ENCODE measurements at places on chromosomes 5 and 9.

DNA sequence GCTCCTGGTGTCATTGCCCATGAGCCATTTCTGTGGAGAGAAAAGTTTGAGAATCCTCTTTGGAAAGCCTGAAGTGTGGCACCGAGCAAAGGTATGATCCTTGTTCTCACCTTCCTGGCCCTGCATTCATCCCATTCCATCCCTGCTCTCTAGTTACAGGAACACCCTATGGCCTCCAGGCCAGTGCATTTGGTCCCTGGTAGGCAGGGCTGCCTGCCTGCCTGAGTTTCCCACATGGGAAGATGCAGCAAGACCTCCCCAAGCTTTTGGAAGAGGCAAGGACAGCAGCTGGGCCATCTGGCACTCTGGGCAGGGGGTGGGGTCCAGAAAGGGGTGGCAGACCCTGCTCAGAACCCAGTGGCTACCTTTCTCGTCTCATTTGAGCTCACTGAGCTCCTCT lies 24.5 kb downstream of the IGIP start:
- no peak for DNase-seq

DNA sequence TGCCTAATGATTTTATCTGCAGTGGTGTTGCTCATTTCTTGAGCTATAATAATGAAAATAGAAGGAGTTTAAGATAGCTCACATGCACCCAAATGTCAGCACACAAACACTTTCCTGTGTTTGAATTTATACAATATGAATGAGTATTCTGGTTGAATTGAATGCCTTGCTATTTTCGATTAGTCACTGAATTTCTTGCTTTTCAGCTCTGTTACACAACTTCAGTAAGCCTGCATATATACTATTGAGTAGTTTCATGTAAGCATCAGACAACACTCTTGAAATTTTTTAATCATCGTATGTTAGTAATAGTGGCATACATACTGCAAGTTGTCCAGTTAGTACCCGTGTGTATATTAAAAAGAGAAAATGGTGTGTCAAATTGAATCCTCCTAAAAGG lies 281.5 kb upstream of the GRIA1 start:
- no peak for DNase-seq

DNA sequence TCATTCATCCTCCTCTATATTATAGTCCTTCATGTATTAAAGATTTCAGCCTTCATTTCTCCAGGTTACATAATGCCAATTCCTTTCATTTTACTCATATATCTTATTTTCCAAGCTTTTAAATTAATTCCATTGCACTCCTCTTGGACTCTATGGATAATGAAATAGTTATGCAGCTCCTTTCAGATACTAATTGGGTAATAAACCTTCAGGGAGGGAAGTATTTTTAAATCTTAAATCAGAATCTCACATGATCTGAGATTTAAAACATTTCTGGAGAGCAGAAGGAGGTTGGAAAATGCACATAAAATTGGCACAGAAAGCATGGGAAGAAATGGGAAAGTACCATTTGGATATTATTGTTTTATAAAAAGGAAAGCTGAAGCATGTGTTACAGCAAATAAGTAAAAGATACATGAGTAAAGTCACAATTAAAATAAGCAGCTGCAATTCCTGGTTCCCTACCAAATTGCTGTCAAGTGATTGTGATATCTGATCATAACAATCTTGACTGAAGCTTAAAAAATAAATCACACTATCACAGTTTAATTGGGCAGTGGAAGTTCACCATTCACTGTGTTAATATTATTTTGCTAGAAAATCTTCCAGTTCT lies 257.9 kb upstream of the NREP start:
- no peak for DNase-seq

DNA sequence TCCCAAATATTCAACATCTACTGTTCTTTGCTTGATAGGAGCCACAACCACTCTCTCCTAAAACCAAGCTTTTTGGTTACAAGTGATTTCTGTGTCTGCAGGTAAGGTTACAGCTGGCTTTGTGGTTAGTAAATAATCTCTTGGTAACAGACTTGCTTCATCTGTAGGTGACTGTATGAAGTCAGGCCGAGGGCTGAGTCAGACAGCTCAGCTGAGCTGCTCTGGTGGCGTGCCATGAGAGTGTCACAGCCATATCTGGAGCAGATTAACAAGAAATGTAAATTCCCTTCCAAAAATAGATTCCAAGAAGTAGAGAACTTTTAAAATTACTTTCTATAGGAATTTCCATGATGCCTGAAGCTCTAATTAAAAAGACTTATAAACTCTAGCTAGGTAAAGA lies 23.7 kb upstream of the TAS2R1 start:
- no peak for DNase-seq

GRCh38 chr5:94830520-94830919 lies 212.1 kb downstream of the SLF1 start:
- DNase-seq = no peak

DNA sequence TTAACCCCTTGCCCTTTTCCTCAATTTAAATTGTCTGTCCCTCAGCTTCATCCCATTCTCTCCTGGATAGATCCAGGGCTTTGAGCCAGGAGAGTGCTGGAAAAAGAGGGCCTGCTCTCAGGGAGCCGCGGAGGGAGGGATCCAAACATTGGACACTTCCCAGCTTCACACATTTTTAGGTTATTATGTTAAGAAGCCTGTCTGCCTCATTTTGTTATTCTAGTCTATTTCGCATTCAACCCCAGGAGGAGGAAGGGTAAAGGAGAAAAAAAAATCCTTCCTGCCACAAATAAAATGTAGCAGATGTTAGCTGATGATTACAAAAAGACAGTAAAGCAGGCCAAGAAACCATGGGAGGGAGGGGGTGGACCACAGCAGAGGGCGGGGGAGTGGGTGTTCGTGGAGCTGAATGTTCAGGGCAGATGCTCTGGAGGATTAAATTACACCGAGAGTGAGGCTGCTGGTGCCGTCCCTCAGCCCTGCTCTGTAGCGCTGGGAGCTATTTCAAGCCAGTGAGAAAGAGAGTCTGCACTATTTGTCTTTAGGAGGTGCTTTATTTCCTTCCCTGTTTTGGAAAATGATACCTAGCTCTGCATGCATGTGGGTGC lies 60.6 kb upstream of the ZFR start:
- no peak for DNase-seq

DNA sequence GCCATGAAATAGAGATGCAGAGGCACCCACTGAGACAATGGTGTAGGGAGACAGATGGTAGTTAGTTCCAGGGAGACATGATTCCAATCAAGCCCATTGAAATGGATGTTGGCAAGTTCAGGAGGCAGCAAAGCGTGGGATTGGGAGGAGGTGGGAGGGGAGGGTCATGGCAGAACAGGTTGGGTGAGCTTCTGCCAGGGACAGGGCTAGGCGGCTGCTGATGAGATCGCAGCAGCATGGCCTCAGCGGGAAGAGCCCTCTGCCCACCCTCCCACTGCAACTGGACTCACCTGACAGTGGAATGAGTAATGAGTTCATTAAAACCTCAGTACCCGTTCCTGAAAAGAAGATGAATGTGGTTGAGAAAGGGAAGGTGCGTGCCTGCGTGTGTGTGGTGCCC lies 418.2 kb downstream of the CDK5RAP2 start:
- DNase-seq = no peak

- DNase-seq = no peak
These were observed 388.0 kb upstream of the IRX2 start for GRCh38 chr5:3139499-3139931.

GRCh38 chr5:69043655-69043996 lies 50.2 kb upstream of the SLC30A5 start:
- no peak for DNase-seq

DNA sequence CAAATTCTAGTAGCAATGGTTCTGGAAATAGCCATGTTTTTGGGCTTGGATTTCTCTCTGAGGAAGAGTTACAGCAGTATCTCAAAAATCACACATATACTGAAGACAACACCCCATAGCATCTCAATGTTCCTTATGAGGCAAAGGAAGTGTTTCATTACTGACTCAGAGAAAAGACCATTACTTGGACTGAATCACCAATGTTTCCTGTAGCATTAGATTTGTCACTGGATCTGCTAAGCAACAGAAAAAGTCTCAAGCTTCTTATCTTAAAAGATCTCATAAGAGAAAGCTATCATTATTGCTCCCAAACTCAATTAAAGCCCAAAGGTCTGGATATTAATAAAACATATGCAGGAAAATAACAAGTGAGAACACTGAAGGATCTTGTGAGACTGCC lies 272.4 kb downstream of the ADAMTS6 start:
- DNase-seq = no peak

GRCh38 chr9:15553528-15553898 lies 670 bp downstream of the CCDC171 start:
- no peak for DNase-seq

- no peak for DNase-seq
These were observed 19.0 kb downstream of the C9orf57 start for GRCh38 chr9:72041369-72041768.

DNA sequence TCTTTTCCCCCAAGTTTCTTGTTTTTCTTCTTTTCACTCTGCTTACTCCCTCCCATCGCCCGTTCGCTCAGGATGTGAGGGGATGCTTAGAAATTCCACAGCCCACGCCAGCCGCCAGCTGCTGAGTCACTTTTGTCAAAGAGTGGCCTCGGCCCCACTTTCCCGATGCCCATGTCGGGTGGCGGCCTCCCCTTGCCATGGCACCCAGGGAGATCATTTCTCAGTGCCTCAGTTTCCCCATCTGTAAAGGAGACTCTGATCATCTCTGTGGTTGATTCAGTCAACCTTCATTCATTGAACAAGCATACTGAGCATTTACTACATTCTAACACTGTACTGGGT lies 353 bp upstream of the PDGFRB start:
- DNase-seq = no peak

- DNase-seq = no peak
These were observed 39.6 kb upstream of the SLC6A19 start for GRCh38 chr5:1161833-1162229.

- DNase-seq = no peak
These were observed 339.9 kb downstream of the ADGRV1 start for GRCh38 chr5:90898326-90899013.

- DNase-seq = no peak
These were observed 372.4 kb downstream of the SEMA5A start for GRCh38 chr5:9173281-9174048.

DNA sequence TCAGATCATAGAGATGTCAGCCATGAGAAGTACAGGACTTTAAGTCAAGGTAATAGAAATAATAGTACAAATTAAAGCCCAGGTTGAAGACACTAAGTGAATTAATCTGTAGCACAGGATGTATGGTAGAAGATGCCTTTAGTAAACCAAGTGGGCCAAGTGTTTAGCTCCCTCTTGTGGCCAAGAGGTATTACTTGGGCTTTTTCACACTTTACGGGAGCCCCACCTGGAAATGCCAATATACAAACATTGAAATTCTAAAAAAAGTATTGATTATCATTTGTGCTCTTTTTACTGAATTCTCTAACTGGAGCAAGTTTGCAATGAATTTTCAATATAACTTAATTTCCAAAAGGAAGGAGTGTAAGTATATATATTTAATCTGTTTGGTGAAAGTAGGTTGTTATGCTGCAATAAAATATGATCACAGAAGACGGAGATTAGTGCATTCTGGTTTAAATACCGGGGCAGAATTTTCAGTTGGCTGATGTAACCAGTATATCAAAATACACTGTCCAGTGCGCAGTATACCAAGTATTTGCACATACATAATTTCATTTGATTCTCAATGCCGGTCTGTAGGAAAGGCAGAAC lies 84.7 kb downstream of the PARP8 start:
- DNase-seq = no peak

DNA sequence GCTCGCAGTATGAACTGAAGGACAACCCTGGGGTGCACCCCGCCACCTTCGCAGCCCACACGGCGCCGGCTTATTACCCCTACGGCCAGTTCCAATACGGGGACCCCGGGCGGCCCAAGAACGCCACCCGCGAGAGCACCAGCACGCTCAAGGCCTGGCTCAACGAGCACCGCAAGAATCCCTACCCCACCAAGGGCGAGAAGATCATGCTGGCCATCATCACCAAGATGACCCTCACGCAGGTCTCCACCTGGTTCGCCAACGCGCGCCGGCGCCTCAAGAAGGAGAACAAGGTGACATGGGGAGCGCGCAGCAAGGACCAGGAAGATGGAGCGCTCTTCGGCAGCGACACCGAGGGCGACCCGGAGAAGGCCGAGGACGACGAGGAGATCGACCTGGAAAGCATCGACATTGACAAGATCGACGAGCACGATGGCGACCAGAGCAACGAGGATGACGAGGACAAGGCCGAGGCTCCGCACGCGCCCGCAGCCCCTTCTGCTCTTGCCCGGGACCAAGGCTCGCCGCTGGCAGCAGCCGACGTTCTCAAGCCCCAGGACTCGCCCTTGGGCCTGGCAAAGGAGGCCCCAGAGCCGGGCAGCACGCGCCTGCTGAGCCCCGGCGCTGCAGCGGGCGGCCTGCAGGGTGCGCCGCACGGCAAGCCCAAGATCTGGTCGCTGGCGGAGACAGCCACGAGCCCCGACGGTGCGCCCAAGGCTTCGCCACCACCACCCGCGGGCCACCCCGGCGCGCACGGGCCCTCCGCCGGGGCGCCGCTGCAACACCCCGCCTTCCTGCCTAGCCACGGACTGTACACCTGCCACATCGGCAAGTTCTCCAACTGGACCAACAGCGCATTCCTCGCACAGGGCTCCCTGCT lies 3.8 kb downstream of the IRX1 start:
- DNase-seq = no peak

DNA sequence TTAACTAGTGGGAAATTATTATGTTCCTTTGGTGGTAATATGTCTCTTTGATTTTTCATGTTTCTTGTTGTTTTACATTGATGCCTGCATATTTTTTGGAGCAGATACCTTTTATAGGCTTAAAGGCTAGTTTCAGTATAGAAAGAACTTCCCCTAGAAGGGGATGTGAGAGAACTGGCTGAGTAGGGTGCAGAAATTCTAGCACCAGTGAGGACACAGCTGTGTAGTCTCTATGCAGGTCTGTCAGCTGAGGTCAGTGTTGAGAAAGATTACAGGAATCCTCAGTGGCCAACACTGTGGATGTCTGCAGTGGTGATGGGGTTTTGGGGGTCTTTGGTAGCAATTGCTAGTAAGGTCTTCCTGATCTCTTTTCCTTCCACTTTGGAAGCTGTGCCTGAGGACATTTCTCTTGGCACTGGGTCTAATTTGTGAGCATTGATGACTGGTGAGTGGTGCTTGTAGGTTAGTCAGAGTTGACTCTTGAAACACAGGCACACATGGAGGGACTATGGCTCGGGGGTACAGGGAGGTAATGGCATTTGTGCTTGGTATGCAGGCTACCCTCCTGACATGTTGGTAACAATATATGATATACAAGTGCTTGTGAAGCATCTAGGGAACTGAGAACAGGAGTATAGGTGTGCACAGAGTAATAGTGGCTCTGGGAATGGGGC lies 221.4 kb downstream of the SPATA31D1 start:
- DNase-seq = no peak
